ENCODE measurements at places on chromosomes 6 and 20. TPM values are rescaled to one million over a fixed set of nuclear protein-coding genes. Genes with fewer than 3 reads are reported as not detected.

The NHLRC1 gene
- total RNA-seq: 1.3 TPM

The SF3B5 gene
- total RNA-seq: 74.9 TPM

The OOEP gene
- not detected for total RNA-seq

The SLC22A16 gene
- 0.22 TPM for total RNA-seq

The ENPP3 gene
- total RNA-seq: 0.13 TPM

The MYLK2 gene
- 2.8 TPM for total RNA-seq

The CAGE1 gene
- not detected for total RNA-seq
